ENCODE measurements at places on chromosomes 2 and 18. TPM values are rescaled to one million over a fixed set of nuclear protein-coding genes. Genes with fewer than 3 reads are reported as not detected.
A peak's percentile ranks its signal among the peaks of the same experiment; 100 is the strongest.

The CRYGC gene
- total RNA-seq, result not detected

The TSPYL6 gene
- not detected for total RNA-seq

The KCNG3 gene
- total RNA-seq, result not detected

DNA sequence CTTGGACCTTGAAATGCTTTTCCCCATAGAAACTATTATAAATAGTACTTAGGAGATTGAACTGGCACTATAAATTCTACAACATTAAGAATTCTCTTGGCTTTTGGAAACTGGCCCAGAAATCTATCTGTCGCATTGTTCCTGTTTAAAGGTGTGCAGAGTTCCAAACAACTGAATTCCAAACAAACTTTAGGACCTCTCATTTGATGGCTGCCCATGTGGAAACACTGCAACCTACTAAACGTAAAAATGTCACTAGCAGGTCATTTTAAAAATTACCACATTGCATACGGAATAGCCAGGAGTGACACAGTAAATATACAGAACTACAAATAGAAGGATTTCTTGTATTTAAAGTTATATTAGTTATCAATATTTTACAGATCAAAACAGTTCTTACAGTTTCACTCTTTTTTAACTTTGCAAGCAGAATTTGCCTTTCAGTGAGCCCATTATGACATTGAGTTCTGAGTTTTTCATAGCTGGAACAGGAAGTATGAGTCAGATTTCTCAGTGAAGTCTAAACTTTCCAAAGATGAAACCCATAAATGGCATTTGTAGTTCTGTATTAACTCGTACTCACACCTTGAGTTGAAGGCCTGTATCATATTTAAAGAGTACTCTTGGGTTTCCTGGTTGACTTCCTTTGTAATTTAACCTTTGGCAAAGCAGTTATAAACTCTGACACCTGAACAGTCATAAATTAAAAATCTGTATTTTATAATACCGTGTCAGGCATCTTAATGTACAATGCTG, 142.3 kb upstream of the BOD1L2 start:
- DNase-seq, result peak; percentile 75

GRCh38 chr18:34467058-34467457, 242.3 kb upstream of the NOL4 start:
- peak; percentile 2 for DNase-seq

- DNase-seq, result no peak
Measured at GRCh38 chr2:4900242-4900641, 791.9 kb upstream of the SOX11 start.

GRCh38 chr2:11155381-11156035, at the start of gene SLC66A3:
SLC66A3 (plus strand) TSS chr2:11155467; CDS start chr2:11155547, 80 bp downstream.
- DNase-seq, result peak; percentile 93

- peak; percentile 79 for DNase-seq
Measured at GRCh38 chr2:29923110-29923721, 1.8 kb upstream of the ALK start.

DNA sequence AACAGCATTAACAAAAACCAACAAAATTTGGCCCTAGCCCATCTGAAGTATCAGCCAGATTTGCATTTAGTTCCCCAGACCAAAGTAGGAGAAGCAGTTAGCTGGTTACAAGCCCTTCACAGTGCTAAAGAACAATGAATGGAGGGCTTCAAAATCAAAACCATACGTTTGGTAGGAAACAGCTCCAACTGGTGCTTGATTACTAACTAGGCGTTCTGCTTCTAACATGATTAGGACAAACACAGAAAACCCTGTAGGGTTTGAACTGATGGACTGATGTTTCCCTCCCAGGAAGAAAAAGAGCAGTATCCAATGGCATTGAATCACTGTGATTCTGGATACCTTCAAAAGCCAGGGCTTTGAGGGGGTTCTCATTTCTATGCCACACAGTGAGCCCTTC, 20.5 kb upstream of the STAT4 start:
- DNase-seq, result peak; percentile 53

- peak; percentile 54 for DNase-seq
Measured at GRCh38 chr18:250685-251084, 17.2 kb downstream of the THOC1 start.

- no peak for DNase-seq
Measured at GRCh38 chr2:8593243-8593642, 88.6 kb upstream of the ID2 start.

DNA sequence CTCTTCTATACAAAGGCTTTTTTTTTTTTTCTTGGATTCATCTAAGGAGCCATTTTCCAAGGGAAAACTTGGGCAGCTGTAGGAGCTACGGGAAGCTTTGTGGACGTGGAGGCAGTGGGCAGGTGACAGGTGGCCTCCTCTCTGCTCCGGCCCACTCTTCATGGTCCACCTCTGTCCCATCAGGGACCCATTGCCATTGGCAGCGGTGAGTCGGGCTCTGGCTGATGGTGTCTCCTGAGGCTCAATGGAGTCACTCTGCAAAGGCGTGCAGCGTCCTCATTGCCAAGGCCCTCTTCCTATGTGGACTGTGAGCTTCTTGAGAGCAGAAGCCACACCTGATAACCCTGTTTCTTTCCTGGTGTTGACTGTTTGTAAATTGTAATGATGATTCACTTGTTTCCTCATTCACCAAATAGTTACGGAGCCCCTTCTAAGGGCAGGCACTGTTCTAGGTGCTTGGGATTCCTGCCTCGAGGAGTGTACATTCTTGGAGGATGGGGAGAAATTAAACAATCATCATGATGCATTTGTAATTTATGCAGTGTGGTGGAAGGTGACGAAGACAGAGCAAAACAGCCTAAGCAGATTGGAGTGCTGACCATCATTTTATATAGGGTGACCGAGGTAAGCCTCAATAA, 240.3 kb upstream of the HS6ST1 start:
- no peak for DNase-seq

GRCh38 chr18:13800505-13801259, 23.3 kb upstream of the MC5R start:
- DNase-seq, result peak; percentile 51

DNA sequence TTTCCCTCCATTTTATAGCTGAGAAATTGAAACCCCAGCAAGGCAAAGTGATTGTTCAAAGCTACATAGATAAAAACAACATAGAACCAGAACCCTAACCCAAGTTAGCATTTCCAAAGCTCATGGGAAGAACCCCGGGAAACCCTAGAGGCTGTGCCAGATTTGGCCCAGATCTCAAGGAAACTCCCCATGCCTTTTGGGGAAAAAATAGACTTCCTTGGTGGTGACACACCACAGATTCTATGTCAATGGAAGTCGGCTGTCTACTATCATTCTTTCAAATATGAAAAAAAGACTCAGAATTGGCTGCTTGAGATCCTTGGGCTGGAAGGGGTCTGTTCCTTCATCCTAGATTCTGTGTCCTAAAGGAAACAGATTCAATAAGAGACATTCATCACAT, 8.4 kb downstream of the COL6A3 start:
- peak; percentile 61 for DNase-seq

DNA sequence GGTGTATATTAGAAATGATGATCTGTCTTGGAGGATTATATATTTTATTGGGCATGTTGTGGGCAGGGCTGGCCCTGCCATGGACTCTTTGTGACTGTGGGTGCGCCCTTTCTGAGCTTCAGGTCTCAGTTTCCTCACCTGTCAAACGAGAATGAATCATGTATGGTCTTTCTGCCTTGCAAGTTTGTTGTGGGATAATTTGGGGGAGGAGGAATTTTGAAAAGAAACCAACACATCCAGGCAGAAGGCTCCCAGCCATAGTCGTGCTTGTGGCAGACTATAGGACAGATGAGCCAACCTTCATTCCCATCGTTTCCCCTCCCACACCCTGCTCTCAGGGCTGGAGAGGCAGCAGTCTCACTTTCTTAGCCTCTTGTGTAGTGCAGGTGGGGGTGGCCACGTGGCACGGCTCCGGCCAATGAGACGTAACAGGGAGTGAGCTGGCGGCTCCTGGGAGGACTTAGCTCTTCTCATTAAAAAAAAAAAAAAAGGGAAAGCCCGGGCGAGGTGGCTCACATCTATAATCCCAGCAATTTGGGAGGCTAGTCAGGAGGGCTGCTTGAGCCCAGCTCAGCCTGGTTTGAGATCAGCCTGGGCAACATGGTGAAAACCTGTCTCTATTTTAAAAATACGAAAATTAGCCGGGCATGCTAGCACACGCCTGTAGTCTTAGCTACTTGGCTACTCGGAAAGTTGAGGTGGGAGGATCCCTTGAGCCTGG, 63.1 kb downstream of the RHOB start:
- peak; percentile 53 for DNase-seq

DNA sequence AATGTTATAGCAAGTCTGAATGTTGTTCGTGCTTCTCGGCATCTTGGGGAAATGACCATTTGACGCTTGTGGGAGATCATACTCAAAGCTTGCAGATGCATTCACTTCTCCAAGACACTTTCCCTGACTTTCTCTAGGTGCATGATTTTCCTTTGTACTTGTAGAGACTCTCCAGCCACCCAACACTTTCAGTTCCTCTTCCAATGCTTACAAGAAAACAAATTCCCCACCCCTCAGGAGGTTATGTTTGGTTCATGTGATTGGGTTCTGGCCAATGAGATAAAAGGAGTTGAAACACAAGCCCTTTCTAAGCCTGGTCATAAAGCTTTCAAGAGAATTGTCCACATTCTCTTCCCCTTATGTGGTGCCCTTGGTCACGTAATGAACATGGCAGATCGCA, 156.3 kb downstream of the EPHA4 start:
- no peak for DNase-seq

GRCh38 chr2:199775267-199775666, 75.7 kb downstream of the FTCDNL1 start:
- DNase-seq, result peak; percentile 9

- DNase-seq, result no peak
Measured at GRCh38 chr2:39640107-39640506, 25.6 kb upstream of the TMEM178A start.

DNA sequence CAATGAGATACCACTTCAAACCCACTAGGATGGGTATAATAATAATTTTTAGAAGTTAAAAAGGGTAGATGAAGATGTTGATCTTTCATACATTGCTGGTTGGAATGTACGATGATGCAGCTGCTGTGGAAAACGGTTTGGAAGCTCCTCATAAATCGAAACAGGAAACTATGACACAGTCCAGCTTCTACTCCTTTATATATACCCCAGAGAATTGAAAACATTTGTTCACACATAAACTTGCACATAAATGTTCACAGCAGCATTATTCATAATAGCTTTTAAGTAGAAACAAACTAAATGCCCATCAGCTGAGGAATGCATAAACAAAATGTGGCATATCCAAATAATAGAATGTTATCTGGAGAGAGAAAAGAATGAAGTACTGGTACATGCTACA, 95.0 kb downstream of the STRADB start:
- peak; percentile 78 for DNase-seq

- peak; percentile 24 for DNase-seq
Measured at GRCh38 chr2:109350526-109350925, 221.5 kb downstream of the SH3RF3 start.

GRCh38 chr18:6961331-6961730, 156.3 kb downstream of the LAMA1 start:
- peak; percentile 4 for DNase-seq

- DNase-seq, result no peak
Measured at GRCh38 chr2:34447097-34447496, 848.0 kb upstream of the FAM98A start.

DNA sequence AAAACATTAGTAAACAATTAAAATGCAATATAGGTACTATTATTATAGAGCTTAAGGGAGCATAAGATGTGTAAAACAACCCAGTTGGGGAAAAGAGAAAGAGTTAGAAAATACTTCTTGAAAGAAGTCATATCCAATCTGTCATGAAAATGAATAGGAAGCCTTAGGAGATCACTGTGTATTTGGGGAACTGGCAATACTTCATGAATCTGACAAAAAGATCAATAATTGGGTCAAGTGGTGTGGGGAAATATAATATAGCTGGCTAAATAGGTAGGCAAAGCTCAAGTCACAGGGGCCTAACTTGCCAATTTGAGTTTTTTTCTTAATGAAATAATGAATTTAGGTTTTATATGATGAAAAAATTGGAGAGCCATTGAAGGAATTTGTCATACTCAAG, 14.4 kb downstream of the DNAJC10 start:
- no peak for DNase-seq

GRCh38 chr18:51660188-51660715, 462.8 kb upstream of the MEX3C start:
- DNase-seq, result no peak

DNA sequence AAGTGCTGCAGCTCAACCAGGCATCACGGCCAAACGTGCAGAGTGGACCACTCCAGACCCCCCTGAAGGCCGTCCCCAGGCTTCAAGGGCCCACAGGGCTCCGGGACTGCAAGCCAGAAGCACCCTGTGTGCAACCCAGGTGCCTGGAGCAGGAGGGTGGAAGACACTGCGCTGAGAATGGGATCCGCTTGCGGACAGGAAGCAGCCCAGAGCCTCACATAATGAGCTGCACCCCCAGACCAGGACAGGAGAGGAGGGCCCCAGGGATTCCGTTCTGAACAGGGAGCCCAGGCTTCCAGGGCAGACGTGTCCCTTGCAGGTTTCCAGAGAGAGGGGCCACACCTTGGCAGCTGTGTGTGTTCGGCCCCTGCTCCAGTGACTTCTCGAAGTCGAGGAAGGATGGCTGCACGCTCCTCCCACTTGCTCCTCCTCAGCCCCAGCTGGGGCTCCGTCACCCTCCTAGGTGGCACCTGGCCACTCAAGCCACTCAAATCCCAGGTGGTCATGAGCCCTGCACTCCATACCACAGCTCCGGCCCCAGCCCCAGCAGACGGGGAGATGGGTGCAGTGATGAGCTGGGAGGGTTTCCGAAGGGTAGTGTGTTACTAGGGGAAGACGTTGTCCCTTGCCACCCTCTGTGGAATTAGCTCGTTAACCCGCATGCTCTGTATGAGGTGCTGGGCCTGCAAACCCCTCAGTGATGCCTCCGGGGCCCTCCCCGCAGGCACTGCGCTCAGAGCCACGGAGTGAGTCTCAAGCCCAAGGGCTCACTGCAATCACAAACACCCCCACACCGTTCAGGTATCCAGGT, 79.2 kb downstream of the NDUFA10 start:
- DNase-seq, result no peak

DNA sequence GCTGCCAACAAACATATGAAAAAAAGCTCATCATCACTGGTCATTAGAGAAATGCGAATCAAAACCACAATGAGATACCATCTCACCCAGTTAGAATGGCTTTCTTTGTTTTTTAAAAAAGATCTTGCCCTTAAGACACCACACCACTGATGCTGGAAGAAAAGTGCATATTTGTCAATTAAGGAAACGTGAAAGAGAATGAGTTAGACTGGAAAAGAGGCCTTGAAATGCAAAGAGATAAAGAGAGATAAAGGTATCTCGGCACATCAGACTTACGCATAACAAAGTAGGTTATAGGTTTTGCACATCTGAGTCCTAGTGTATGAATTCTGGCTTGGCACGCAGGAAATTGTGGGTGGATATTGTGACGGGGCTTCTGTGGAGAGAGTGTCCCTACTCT, 149.5 kb downstream of the MTX2 start:
- peak; percentile 14 for DNase-seq

DNA sequence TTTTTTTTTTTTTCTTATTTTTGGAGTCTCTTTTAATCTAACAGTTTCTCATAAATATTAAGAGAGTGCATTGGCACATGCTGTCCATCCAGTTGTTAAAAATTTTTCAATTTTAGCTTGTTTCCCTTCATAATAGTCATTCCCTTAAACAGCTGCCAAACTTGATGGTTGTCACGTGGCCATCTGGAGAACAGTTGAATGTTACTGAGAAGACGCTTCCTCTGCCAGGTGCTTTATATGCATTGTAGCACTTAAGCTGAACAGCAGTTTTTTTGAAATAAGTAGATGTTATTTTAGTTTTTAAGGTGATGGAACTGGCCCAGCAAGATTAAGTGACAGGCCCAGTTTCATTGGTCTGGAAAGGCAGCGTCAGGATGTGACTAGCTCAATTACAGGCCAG, 3.3 kb downstream of the SMARCAL1 start:
- no peak for DNase-seq

Measured in GM23248 (cell line).